ENCODE measurements at places on chromosomes 11 and 22. TPM values are rescaled to one million over a fixed set of nuclear protein-coding genes. Genes with fewer than 3 reads are reported as not detected.

The KRTAP5-1 gene
- total RNA-seq, result not detected

The CASP1 gene
- total RNA-seq, result 19.3 TPM

The CLDN5 gene
- 0.50 TPM for total RNA-seq

The PNPLA5 gene
- total RNA-seq, result not detected

The MRGPRE gene
- not detected for total RNA-seq

All from bronchus fibroblast of lung (primary cell).